ENCODE measurements at places on chromosomes 12 and 14. TPM values are rescaled to one million over a fixed set of nuclear protein-coding genes. Genes with fewer than 3 reads are reported as not detected.

GRCh38 chr12:110079477-110080400, 31.4 kb upstream of the C12orf76 start:
- no peaks in the 10 kb centered on the region for H3K36me3 ChIP-seq
- no peak overlapping the region for H3K27ac ChIP-seq
- H3K4me3 ChIP-seq, result no peak overlapping the region
- H3K27me3 ChIP-seq, result no peaks in the 10 kb centered on the region

DNA sequence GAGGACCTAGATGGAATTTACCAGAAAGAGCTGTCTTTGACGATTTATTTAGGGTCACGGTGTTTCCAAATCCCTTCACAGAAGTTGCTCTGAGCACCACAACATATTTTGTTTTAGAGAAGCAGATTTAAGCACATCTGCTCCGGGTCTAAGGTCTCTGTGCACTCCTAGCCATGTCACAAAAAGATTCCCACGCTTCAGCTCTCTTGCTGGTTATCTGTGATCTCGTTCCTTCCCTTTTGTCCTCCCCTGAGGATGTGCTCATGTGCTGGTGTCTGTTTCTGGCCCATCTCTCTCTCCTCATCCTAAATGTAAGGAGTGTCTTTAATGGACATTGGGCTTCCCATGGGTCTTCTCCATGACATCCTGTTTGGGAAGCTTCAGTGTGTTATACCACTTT, 53.7 kb upstream of the GNPNAT1 start:
- H3K4me1 ChIP-seq, result peaks cover 21% of the 10 kb centered on the region
- peak overlapping the region; percentile 62 for H3K27ac ChIP-seq
- no peak for DNase-seq
- H3K36me3 ChIP-seq, result no peaks in the 10 kb centered on the region

DNA sequence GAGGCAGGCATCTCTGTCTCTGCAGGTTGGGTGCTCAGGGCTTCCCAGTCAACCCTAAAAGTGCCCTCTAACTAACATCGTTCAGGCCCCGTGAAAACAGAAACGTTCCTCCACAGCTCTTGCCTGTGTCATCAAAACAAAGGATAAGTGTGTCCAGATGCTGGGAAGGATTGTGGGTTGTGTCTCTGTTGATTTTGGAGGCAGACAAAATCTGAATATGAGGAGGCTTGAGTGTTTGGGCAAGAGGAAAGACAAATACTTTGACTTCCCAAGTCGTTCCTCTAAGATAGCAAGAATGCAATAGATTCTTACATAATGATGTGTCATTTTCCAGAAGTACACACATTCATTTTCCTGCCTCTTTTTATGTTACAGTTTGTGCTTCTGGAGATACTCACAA, 52.9 kb downstream of the SERPINA3 start:
- no peak overlapping the region for H3K27ac ChIP-seq
- H3K4me3 ChIP-seq, result no peak overlapping the region
- no peaks in the 10 kb centered on the region for H3K36me3 ChIP-seq
- H3K4me1 ChIP-seq, result no peaks in the 10 kb centered on the region

GRCh38 chr12:8554451-8555195, 13.9 kb upstream of the CLEC4E start:
- H3K27me3 ChIP-seq, result no peaks in the 10 kb centered on the region
- no peaks in the 10 kb centered on the region for H3K4me1 ChIP-seq
- no peak overlapping the region for H3K27ac ChIP-seq
- no peak overlapping the region for H3K4me3 ChIP-seq
- no peak for DNase-seq

DNA sequence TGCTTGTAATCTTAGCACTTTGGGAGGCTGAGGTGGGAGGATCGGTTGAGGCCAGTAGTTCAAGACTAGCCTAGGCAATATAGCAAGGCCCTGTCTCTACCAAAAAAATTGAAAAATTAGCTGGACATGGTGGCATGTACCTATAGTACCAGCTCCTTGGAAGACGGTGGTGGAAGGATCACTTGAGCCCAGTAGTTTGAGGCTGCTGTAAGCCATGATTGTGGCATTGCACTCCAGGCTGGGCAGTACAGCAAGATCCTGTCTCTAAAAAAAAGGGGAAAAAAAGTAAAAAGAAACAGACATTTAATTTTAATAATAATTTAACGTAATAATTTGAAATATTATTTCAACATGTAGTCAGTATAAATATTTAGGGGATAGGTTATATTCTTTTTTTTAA, 16.1 kb downstream of the MON2 start:
- H3K4me1 ChIP-seq, result no peaks in the 10 kb centered on the region
- H3K36me3 ChIP-seq, result no peaks in the 10 kb centered on the region
- no peak overlapping the region for H3K4me3 ChIP-seq
- DNase-seq, result no peak

DNA sequence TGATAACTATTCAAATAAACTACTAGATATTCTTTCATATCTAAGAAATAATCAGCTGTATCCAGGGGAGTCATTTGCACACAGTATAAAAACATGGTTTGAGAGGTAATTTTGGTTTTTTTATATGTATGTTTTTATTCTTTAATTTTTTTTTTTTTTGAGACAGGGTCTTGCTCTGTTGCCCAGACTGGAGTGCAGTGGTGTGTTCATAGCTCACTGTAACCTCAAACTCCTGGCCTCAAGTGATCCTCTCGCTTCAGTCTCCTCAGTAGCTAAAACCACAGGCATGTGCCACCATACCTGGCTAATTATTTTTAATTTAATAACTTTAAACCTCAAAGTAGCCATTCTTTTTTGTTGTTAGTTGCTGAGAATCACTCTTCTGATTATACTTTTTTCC, 1.8 kb downstream of the PRORP start:
- no peak overlapping the region for H3K4me3 ChIP-seq
- no peaks in the 10 kb centered on the region for H3K27me3 ChIP-seq
- H3K36me3 ChIP-seq, result no peaks in the 10 kb centered on the region

DNA sequence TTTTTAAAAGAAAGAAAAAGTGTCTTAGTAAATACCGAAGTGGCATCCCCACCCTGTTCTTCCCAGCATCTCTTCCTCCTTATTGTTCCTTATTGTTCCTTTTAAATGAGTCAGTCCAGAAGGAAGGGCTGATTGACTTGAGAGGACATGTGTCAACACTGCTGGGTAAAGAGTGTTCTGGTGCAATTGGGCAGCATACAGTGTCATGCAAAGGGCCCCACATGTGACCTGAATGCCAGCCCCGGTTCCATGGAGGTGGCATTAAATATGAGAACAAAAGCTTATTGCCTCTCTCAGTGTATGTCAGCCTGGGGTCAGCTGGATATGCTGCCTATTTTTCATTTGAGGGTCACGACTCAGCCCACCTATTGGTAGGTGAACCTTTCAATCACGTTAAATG, 58.9 kb upstream of the RIC8B start:
- H3K4me1 ChIP-seq, result no peaks in the 10 kb centered on the region
- no peak overlapping the region for H3K4me3 ChIP-seq
- H3K36me3 ChIP-seq, result no peaks in the 10 kb centered on the region
- DNase-seq, result no peak

DNA sequence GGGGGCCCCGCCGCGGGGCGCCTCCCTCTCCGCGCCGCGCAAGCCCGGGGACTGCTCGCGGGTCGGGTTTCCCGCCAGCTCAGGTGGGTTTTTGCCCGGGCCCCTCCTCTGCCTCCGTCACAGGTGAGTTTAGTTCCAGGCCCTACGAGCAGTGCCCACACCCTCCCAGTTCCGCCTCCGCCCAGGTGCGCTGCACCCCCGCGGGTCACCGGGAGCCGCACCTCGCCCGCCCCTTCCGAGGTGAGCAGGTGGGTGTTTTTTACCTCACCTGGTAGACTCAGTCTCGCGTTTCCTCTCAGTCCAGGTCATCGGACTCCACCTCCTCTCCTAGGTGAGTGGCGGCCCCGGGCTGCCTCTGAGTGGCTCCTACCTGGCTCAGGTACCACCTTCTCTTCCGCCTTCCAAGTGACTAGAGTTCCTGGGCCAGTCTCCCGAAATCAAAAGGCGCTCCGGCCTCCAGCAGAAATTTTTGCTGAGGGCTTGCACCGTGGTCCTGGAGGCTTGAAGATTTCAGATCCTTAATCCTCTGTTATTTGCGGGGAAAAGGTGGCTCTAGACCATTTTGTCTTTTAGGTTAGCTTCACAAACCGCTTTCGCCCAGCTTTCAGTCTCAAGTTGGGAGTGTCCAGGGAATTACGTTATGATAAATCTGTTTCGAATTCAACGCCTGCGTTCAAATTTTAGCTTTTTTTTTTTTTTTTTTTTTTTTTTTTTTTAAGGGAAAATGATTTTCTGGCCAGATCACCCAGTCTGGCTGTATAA, at the start of gene TMEM30B:
Gene TMEM30B (minus strand): TSS at position 153 of the 762 bp plus-strand sequence. CDS start 191 bp downstream, outside the sequence.
- peaks cover 10% of the 10 kb centered on the region for H3K27me3 ChIP-seq
- H3K4me3 ChIP-seq, result peak within 1 kb of the TSS; percentile 22
- peak within 1 kb of the TSS; percentile 48 for H3K27ac ChIP-seq
- DNase-seq, result no peak
- H3K36me3 ChIP-seq, result no peaks in the 10 kb centered on the region
- H3K4me1 ChIP-seq, result peaks cover 3% of the 10 kb centered on the region

Gene RTL1
- not detected for total RNA-seq

Gene MVK
- total RNA-seq, result 12.8 TPM

Gene C12orf42
- total RNA-seq, result not detected

Measured in sigmoid colon (tissue), 7 donors.